ENCODE measurements at places on chromosomes 6 and 20.

- DNase-seq, result no peak
Measured at GRCh38 chr6:162331911-162332310, 395.7 kb downstream of the PRKN start.

GRCh38 chr20:51359947-51360346 is 182.6 kb downstream of the NFATC2 start:
- DNase-seq, result no peak

- DNase-seq, result no peak
Measured at GRCh38 chr6:142561511-142562265, 259.9 kb downstream of the ADGRG6 start.

DNA sequence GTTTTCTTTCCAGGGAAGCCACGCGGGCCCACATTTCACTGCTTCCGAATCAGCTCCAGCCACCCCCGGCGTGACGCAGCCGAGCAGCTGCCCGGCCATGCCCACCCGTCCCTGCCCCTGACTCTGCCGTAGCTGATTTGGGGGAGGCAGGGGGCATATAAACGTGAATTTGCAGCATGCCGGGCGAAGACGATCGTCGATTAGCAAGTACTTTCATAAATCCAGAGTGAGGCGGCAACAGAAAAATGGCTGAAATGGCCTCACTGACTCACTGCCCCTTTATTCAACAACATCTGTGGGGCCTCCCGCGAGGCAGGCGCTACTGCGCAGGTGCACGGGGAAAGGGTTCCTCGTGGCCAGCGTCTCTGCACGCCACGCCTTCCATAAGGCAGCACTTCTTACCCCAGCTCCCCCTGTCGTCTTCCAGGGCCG is 118.0 kb downstream of the DLL1 start:
- DNase-seq, result no peak

DNA sequence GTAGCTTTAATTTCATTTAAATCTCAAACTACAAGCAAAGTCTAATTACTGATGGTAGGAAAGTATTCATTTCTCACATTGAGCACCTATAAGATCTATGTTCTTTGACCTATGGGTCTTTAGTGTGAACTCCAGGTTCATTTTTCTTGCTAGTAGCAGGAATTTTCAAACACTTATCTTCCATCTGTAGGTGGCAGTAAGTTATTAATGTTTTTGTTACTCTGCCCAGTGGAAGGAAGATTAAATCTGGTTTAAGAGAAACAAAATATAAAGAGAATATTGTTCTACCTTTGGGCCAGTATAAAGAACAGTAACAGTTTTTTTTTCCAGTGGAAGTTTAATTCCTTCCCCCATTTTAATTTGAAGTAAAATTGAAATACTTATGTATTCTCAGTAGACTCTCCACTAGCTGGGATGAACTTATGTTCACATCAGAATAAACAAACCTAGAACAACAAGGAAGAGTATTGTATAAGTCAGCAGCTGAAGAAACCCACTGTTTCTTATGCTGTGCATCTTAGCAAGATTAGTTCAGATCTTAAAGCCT is 328.2 kb downstream of the PHF3 start:
- DNase-seq, result no peak

DNA sequence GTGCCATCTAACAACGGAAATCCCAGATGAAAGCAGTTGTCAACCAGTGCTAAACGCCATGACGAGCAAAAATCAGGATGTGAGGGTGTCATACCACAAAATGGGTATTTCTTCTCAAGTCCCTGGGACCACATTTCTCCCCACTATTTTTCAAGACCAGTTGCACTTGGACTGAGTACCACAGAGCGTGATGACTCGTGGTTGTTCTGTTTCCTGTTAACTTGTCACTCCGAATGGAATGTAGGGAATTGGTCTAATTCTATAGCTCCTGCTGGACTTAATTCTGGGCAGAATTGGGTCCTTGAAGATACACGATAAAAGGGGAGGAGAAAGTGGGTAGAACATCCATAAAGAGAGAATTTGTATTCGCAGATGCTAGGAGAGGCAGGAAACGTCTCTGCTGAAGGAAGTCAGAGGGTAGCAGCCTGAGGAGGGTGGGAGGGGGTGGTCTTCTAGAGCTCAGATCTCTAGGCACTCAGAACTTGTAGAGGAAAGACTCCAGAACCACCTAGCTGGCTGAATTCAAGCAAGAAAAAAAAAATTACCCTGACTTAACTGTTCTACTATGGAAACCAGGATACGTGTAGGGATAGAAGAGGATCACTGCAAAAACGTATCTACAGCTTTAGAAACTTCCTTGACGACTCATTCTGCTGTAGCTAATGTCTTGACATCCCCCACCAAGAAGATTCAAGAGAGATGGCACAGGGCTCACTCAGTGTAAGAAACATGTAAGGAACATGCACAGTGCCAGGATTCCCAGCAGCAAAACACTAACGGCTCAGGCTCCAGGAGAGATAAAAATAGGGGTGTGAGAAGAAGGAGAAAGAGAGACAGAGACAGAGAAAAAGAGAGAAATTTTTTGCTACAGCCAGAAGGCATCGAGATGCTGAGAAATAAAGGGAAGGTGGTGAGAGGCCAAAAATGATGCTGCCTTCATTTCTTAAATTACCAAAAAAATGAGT is 494.7 kb downstream of the CD83 start:
- DNase-seq, result no peak

- DNase-seq, result no peak
Measured at GRCh38 chr6:11277275-11278206, 45.1 kb upstream of the NEDD9 start.

All from Right ventricle myocardium superior (tissue), 1 donor.